ENCODE measurements at places on chromosomes 12 and 14.

DNA sequence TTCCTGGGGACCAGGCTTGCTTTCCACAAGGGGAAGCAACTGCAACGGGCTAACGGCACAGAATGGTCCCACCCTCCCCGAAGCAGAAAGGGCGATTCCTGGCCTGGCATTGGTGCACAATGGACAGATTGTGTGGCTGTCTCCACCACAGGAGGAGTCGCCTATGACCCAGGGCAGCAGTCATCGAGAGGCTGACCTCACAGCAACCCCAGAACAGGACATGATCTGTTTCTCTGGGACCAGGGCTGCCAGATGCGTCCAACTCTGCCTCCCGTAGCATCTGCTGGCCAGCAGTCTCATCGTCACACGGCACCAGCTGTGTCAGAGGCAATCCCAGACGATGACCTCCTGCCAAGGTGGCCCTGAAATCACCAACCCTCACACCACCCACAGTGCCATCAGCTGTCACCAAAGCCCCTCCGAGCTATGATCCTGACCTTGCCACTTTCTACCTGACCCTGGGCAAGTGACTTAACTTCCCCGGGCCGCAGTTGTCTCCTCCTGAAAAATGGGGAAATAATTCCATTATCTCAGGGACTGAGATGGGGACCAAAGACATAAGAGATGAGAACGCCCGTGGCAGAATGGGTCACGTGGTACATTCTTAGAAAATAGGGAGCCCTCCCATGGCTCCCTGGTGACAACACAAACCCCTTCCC lies 86.7 kb downstream of the CHGA start:
- no peak for DNase-seq

DNA sequence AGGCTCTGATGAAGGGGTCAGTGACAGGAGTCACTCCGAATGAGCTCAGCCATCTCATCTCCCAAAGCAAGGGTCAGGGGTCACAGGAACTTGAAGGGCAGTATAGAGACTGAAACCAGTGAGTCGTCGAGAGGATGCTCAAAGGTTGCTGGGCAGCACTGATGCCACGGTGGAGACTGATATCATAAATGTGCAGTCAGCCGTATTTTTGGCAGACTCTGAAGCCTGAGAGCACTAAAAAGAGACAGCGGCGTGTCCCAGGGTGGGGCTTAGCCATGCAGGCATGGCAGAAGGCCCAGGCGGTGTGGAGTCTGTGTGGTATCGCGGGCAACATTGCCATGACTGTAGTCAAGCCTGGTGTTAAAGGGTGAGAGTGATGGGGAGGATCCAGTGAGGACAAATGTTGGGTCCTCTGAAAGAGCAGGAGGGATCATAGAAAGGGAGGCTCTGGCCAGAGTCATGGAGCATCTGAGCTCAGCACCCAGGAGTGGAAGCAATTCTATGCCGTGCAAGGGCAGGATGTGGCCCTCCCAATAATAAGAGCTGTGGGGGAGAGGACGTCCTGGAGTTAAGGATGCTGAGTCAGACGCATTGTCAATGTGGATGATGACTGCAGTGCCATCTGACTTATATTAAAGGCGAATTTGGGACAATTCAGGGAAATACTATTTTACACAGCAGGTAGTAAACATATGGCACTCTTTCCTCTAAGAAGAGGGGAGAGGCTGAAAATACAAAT lies 241.2 kb upstream of the FKBP4 start:
- peak; percentile 10 for DNase-seq

DNA sequence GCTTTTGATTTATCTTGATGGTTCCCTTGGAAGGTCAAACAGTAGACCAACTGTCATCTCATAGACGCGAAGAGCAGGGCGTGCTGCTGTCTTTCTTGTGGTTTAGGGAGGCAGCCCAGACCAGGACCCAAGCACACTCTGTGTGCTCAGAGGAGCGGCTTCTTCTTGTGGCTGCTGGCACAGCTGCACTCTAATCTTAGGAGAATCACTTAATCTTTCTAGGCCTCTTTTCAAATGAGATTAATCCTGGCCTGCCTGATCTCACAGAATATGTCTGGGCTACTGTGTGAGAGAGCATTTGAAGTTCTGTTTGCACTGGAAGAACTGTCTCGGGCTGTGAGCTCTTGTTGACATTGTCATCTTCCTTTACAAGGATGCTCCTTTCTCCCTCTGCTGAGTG lies 60.0 kb upstream of the TRAF3 start:
- peak; percentile 32 for DNase-seq

- DNase-seq = no peak
Observed at GRCh38 chr14:52729585-52729924, 411 bp upstream of the STYX start.

DNA sequence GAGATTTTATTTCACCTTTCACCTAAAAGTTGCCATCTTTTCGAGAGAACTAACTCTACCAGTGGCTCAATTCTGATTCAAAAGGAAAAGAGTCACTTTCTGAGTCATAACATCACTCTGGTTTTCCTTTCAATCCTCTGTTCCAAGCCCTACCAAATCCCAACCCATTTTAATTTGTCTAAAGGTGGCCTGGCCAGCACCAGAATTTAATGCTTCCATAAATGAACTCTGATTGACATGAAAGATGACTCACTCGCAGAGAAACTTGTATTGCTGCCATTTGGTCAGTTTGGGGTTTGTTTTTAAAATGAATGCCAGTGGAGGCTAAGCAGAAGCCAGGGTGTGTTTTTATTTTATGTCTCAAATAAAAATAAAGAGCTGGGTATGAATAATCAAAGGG lies 117.4 kb upstream of the SOX5 start:
- DNase-seq = peak; percentile 69

DNA sequence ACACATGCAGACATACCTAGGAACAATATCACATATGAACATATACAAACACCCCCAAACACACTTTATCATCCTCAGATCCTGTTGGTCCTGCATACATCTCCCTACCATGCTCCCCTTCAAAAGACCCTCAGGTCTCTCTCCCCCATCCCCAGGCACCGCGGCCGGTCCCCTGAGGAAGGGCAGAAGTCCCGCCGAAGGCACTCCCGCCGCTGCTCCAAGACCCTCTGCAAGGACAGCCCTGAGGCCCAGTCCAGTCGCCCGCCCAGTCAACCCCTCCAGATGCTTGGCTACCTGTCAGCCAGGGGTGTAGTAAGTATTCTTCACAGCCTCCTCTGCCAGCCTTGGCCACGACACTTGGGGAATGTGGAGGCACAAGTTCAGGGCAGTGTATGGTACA lies 48.2 kb upstream of the HSPB8 start:
- DNase-seq = no peak

DNA sequence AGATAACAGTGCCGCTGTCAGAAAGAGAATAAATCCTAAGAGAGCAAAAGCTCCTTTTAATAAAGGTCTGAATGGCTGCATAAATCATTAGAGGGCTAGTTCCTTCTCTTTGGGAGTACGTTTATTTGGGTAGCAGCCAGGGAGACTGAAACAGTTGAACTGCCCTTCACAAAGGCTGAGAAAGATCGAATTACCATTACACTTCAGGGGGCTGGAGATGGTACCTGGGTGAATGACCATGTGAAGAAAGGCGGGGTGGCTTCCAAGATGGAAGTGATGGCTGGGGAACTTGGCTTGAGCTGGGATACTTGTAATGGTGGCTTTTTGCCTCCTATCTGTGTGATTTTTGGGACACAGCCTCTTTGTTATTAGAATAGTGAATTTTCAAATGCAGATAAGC lies 1.7 kb upstream of the FGD4 start:
- DNase-seq = no peak

DNA sequence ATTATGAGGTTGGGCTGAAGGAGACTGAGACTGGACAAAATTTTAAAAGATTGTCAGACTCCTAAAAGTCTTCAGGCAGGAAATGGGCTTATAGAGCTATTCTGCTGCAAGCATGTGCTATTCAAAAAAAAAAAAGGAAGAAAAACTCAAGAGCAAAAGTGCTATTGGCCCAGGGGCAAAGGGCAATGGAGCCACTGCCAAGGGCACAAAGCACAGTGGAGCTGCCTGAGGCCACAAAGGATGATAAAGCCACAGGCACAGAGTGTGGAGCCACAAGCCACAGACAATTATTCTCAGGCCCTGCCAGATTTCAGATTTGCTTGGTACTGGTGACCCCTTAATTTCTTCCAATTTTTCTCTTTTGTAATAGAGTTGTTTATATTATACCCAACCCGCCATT lies 29.6 kb upstream of the GRIN2B start:
- no peak for DNase-seq

DNA sequence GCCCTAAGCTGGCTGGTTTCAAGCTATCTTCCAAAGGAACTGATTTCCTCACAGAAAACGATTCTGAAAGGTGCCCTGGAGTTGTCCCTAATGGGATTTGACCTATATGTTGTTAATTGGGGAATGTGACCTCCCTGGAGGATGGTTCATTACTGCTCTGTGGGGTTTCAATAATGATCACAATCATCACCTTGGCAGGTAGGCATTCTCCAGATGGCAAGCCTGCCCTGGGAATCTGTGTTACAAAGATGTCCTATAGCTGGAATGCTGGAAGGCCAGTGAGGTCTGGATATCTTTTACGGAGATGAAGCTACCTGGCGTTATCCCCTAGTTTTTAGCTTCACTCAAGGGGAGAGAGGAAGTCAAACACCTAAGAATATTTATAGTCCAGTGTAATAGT lies 167.6 kb downstream of the TTC8 start:
- no peak for DNase-seq

DNA sequence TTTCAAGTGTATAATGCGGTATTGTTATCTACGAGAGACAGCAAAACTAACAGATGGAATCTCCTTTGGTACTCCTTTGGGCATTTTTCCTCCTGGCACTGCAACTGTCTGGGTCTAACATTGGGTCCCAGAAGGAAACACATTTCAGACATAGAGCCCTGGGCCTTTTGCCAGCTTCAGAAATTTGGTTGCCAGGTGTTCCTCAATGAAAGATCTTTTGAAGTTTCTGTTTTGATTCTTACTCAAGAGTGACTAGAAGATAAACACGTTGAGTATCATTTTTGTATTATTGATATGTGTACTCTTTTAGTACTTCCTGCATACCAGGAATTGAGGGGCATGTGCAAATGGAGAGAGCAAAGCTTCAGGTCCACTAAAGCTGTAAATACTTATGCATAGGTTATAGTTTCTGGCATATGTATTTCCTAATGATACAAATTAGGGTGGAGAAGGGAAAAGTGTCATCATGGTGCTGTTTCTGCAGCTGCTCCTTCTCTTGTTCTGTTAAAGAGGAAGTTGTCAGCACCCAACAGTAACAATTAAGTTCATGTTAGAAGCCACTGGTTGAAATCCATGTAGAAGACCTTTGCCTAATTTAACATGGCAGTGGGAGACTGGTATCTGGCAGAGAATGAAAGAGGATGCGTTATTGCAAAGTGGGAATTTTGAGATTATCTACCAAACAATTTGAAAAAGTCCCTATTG lies 53.5 kb downstream of the SLC38A6 start:
- DNase-seq = no peak

GRCh38 chr12:103169-103981 lies 36.8 kb downstream of the IQSEC3 start:
- DNase-seq = no peak

DNA sequence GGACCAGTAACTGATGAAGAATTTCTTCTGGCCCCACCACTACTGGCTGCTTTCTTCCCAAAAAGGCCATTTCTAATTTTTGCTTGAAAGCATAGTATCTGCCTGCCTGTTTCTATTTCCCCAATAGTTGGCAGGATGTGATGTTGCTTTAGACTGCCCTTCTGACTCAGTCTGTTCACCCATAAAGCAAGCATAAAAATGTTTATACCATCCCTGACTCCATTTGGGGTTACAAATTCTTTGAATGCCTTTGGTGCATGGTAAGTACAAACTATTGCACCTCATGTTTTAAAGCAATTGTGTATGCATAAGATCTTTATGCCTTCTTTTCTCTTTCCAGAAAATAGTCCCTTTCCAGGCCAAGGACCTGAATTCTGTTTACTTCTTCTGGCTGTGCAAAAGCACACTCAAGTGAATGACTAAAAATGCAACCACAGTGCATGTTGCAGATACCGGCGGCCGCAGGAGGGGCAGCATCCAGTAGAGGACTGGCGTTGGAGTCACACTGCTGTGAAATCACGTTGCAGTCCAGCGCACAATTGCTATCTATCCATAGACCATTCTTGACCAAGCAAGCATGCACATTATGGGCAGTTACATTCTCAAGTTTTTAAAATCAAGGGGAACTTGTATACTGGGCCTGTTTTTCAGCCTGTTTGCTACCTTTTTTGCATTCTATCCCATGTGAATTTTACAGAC lies 82.4 kb downstream of the SLC5A8 start:
- no peak for DNase-seq

DNA sequence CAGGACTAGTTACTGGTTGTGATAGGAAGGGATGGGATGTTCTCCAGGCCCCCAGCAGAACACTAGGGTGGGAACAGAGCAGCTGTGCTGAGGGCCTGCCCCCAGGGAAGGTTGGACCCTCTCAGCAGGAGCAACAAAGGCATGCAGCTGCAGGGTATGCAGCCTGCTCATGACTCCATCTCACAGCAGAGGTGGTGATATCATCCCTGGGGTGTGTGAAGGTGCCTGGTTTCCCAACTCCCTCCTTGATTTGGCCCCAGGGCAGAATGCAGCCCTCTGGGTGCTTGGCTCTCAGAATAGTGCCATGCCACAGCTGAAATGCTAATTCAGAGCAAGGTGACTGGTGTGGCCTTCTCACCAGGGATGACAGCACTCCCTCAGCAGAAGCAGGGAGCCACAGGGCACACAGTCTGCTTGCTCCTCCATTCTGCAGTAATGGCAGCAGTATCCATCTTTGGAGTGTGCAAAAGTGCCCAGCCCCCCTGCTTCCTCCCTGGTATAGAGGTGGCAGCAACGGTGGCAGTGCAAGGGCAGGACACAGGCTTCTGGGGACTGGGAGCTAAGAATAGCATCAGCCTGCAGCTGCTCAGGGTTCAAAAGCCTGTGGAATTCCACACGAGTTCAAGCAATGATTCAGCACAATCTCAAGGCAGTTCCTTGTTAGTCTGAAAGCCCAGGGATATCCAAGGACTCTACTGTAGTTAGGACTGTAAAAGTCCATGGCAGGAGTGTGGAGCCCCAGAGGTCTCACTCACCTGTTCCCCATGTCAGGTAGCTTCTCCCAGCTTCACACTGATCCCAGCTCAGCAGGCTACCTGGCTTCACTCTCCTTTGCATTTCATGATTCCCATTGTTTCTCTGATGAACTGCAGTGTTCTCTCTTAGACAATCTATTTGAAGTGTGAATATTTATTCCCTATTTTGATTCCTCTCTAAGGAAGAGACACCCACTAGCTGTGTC lies 298.1 kb upstream of the FOXG1 start:
- DNase-seq = peak; percentile 31

- DNase-seq = peak; percentile 51
Observed at GRCh38 chr14:64417055-64417770, 29.1 kb downstream of the MTHFD1 start.

DNA sequence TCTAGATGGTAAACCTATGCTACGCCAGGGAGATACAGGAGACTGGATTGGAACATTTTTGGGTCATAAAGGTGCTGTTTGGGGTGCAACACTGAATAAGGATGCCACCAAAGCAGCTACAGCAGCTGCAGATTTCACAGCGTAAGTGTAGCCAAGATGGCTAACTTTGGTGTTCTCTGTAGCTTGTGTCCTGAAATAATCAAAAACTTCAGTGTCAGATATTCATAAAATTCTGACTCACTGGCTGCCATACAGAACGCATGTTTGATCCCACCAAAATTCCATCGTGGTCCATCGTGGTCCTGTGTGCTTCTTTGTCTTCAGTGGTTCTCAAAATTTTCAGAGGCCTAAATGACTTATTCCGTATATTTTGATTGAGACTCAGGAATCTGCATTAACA lies 1.3 kb downstream of the STRAP start:
- DNase-seq = no peak
